Stimulated activated CD4-positive, alpha-beta T cell treated with anti-CD3 and anti-CD28 coated beads, Interleukin-12 subunit alpha, Interleukin-12 subunit beta, amount 100 ng/mL, for 24 hours (primary cell): ENCODE measurements at places on chromosomes 4 and X.

DNA sequence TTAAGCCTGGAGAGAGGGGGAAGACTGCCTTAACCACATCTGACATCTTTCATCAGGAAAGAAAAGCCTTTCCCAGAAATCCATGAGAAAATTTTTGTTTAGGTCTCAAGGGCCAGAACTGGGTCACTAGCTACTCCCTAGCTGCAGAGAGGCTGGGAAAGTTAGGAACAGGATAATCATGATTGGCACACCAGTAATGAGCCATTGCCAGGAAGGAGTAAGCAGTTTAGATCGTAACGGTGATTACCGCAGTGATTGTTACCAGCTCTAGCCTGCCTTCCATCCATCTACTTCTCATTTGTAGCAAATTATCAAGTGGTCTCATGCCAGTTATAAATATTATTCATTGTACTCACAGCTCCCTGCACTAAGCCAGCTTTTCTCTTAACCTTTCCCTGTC, 22.7 kb upstream of the STX18 start:
- DNase-seq = no peak

- DNase-seq = no peak
These were observed 14.4 kb downstream of the MCUB start for GRCh38 chr4:109574443-109574850.

DNA sequence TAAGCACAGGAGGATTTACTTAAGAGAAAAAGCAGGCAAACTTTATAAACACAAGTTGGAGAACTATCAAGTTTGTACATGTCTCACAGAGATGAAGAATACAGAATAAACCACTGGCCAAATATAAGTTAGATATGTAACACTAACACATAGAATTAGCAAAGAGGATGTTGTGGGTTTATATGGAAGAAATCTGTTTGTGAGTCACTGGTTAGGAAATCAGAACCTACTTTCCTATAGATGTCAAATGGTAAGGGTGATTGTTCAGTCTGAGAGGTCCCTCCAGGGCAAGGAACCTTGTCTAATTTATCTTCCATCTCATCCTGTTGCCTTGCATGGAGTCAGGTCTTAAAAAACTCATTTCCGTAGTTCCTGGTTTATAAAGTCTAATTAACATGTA, 14.8 kb upstream of the ART3 start:
- DNase-seq = no peak

- no peak for DNase-seq
These were observed 323.0 kb downstream of the HS3ST1 start for GRCh38 chr4:11105715-11106114.

DNA sequence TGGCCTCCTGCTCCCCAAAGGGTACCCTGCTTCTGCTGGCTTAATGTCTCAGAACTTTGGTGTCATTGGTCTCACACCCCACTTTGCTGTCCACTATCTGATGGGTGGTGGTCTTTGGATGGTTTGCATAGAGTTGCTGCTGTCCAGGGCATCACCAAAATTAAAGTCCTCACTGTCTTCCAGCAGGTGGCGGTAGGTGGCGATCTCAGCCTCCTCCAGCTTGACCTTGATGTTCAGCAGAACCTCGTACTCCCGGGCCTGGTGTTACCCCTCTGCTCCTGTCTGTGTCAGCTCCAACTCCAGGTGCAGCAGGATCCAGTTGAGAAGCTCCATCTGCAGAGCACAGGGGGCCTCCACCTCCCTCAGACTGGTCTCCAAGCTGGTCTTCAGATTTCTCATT, 1169.5 kb upstream of the PABPC4L start:
- no peak for DNase-seq
